Stimulated activated CD4-positive, alpha-beta T cell treated with anti-CD3 and anti-CD28 coated beads, TNF-alpha, amount 100 ng/mL, for 4 hours (primary cell): ENCODE measurements at places on chromosomes 11 and 22.

- no peak for DNase-seq
These were observed 41.4 kb downstream of the MUC2 start for GRCh38 chr11:1116104-1116503.

GRCh38 chr11:10533323-10533722 lies 7.7 kb downstream of the RNF141 start:
- no peak for DNase-seq

- no peak for DNase-seq
These were observed 111.2 kb downstream of the ZNF280B start for GRCh38 chr22:22397292-22397870.

GRCh38 chr11:28863422-28863821 lies 755.2 kb downstream of the METTL15 start:
- no peak for DNase-seq

- no peak for DNase-seq
These were observed 8.6 kb upstream of the CD3E start for GRCh38 chr11:118295815-118296454.
